ENCODE measurements at places on chromosomes 2 and 18.

GRCh38 chr2:204654669-204655068 is 109.4 kb downstream of the PARD3B start:
- no peak for DNase-seq

GRCh38 chr2:130371723-130372054 is 15.8 kb downstream of the PTPN18 start:
- no peak for DNase-seq

DNA sequence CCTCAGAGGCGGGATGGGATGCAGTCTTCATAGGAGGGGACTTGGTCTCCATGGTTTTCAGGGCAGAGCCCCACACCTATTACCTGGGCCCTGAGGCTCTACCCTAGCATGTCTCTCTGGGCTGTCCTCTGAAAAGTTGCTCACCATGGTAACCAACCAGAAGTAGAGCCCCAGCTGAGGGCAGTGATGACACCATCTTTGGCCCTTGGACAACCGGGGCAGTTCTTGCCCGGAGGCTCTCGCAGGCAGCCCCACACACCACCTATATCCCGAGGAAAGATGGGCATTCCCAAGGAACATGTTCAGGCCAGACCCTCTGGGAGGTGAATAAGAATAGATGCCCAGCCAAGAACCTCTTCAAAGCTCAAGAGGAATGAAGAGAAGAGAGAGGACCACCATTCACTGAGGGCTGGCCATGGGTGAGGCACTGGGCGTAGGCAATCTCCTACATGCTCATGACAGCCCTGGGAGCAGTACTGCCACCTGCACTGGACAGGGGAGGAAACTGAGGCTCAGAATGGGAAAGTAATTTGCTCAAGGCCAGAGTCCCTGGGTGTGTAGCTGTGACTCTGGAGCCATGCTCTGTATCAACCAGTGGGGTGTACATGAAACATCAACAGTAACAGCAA is 72.5 kb downstream of the HS1BP3 start:
- no peak for DNase-seq

DNA sequence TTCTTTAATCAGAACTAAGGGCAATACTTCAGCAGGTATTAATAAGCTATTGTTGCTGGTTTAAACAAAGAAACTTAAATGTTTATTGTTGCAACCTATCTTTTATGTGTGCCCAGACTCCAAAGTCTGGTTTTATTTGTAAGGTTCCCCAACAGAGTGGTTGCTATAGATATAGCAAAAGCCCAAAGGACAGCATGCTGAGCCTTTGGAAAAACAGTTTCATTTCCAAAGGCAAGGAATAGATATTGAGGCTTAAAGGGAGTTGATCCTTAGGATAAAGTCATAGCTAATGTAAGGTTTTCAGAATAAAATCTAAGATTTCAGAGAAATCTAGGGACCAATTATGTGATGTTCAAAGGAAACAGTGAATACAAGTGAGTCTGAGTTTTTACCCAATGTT is 413.2 kb upstream of the SLC14A2 start:
- DNase-seq: no peak

DNA sequence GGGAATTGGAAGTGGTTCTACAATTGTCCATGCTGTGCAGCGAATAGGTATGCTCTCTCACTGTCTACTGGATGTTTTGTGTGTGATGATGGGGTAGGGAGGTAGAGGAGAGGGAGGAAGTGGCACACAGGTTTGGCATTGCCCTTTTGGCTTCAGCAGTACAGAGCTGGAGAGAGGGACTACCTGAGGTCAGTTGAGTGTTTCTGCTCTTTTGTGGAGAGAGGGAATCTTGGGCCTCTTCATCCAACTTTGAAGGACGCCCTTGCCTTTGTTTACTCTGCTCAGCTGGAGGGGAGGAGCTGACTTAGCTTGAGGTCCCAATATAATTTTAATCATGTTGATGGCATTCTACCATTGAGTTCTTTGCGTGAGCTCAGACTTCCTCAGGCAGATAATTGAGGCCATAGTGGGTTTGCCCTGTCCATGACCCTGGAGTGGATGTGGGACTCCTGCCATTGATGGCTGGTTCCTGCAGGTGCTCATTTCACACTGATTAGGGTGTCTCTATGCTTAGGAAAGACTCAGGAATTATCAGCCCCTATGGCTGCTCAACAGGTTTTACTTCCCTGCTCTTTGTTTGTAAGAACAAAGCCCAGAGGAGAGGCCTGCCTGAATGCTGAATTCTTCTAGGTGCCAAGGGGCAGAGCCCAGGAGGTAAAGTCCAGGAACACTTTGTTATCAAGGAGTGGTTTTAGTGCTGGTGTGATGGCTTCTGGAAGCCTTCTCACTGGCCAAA is 7.2 kb downstream of the RPIA start:
- no peak for DNase-seq

DNA sequence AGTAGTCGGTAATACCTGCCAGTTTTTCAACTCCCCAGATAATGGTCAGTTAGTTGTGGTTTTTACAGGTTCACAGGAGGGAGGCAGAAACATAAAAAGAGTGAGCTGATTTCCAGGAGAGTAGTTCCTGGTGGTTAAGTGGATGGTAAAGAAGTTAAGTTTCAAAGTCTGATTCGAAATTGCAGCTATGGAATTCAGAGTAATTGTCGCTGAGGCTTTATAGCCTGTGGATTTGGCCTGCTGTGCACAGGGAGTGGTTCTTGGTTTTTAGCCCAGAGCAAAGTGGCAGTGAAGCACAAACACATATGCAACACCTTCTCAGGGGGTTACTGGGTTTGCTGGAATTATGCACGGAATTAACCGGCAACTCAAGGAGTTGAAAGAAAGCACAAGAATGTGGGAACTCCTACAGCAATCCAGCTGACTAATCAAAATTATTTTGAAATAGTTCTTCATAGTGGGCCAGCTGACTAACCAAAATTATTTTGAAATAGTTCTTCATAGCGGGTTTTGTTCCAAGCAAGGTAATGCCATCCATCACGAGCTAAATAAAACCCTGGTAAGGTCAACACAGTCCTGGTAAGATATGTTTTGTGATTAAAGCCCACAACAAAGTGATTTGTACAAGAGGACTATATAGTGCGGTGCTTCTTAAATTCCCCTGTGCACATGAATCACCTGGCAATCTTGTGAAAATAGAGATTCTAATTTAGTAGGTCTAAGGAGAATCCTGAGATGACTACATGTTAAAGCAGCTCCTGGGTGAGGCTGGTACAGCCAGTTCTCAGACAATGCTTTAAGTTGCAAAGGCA is 94.4 kb downstream of the SGPP2 start:
- peak; percentile 76 for DNase-seq

DNA sequence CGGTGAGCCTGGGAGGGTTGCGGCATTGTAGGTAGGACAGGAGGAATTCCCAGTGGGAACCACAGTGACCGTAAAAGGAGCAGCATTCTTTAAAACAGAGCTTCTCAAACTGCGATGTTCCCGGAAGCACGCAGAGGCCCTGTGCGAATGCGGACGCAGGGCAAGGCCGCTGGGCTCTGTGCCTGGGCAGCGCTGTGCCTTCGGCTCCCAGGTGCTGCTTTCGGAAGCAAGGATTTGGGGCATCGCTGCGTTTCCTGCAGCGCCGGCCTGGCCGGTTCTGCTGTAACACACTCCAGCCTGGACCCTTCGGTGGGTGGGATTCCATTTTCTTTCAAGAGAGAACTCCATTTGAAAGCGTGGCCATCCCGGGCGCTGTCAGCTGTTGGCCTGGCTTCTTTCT is 118.6 kb downstream of the PTGR3 start:
- DNase-seq: no peak

GRCh38 chr2:241201445-241202267 is 13.2 kb downstream of the ANO7 start:
- DNase-seq: no peak

DNA sequence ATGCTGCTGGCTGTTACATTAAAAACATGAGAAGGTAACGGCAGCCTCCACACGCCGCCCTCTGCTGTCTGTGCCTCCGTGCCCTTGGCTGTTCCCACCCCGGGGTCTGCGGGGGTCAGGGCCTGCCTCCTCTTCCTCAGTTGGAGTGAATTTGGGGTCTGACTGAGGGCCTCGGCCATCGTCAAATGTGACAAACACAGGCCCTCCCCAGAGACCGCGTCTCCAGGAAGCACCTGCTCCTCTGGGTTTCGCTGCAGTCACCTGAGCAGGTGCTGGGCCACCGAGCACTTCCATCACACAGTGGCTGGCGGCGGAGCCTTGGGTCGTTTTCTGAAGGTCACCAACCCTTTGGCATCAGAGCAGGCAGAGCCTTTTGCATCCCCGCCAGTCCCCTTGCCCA is 70.9 kb downstream of the NFATC1 start:
- no peak for DNase-seq

GRCh38 chr2:36339607-36340218 is 15.9 kb upstream of the CRIM1 start:
- DNase-seq: no peak

- DNase-seq: no peak
Measured at GRCh38 chr18:36476433-36476832, 178.9 kb downstream of the FHOD3 start.

- no peak for DNase-seq
Measured at GRCh38 chr2:28645553-28645952, 106.1 kb upstream of the PPP1CB start.

DNA sequence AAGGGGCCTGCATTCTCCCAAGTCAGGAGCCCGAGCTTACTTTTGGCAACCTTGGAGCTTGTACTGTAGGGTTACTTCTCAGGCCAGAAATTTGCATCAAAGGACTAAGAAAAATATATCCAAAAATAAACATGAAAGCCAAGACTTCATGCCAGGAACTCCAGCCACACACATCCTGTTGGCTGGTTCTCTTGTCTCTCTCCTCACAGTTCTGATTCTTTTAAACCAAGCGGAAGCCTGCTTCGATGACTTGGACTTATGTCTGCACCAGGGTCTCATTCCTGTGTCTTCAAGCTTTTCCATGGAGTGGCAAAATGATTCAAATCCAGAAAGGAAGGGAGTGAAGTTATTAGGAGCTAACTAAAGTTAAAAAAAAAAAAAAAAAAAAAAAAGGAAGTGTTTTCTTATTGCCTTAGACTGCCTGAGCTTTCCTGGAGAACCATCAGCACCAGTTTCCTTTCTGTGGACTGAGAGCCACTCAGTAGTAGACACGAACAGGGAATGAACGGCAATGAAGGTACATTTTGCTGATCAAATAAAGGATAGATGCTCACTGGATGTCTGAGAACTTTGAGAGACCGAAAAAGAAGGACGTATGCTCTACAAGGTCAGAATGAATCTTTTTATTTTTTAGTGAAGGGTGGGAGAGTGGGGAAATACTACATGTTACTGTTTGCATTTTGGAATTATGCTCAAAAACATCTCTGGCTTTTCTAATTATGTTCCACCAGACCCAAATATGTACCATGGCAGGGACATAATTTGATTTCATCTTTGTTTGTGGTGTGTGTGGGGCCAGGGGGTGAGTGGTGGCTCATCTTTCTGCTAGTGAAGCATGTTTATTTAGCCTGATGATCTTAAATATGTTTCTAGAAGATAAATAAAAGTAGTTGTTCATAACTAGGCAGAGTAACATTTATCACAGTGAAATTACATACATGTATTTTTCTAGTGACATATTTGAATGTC is 86.0 kb downstream of the RAPGEF4 start:
- no peak for DNase-seq

DNA sequence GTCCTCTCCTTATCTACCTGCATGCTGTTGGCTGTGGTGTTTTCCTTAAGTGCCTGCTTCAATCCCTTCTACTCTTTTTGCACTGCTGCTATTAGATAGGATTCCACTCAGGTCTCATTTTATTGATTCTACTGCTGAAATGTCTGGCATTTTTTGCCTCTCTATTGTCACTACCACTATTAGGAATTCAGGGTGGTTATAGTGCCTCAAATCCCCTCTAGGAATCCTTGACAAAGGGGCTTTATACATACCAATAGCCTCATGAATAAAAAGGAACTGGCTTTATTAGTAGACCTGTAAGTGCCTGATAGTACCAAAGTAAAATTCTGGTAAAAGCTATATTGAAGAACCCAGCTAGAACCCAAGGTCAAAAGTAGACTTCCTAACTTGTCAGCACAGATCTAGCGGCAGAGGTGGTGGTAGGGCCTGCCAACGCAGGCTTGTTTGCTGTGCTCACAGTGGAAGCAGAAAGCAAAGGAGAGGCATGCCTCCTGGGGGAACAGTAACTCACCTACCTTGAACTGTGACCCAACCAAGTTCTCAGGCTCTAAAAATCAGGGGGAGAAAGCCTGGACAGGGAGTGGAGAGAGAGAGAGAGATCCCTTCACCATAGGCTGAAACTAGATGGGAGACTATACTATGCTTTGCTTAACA is 200.8 kb downstream of the RAB3GAP1 start:
- no peak for DNase-seq

- no peak for DNase-seq
Measured at GRCh38 chr18:72811047-72811446, 56.7 kb downstream of the NETO1 start.
